ENCODE measurements at places on chromosomes 2 and 18. TPM values are rescaled to one million over a fixed set of nuclear protein-coding genes. Genes with fewer than 3 reads are reported as not detected.

The MATN3 gene
- total RNA-seq = 3.6 TPM

The CYRIA gene
- 19.4 TPM for total RNA-seq

The ZFAND2B gene
- 23.7 TPM for total RNA-seq

The ZNF521 gene
- 118 TPM for total RNA-seq

The SCTR gene
- total RNA-seq = not detected

The GNLY gene
- total RNA-seq = not detected

The ANKRD30B gene
- total RNA-seq = 0.70 TPM

The SCYGR4 gene
- not detected for total RNA-seq

The ACSL3 gene
- 94.0 TPM for total RNA-seq

The SP140 gene
- total RNA-seq = 0.10 TPM

The HJURP gene
- total RNA-seq = 4.3 TPM

All from glomerular endothelial cell (primary cell).